Small intestine (tissue), 16 donors: ENCODE measurements at places on chromosomes 6 and 20. TPM values are rescaled to one million over a fixed set of nuclear protein-coding genes. Genes with fewer than 3 reads are reported as not detected.

ESF1 gene
- 9.2 TPM for polyA plus RNA-seq

DNA sequence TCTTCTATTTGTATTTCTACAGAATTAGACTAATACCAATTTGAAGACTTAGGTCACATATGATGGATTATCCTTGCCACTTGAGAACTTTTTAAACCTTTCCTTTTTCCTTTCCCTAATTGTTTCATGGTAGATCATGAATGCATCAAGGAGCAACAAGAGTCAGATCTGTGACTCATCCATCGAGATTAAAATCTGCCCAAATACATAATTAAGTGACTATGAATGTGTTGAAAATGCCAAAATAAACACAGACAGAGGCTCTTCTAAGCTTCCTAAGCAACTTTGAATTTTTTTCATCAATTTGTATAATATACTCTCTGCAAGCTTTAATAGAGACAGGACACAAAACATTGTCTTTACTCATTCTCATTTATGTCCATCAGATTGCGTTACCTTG is 23.5 kb upstream of the HTR1E start:
- H3K27me3 ChIP-seq = no peaks in the 10 kb centered on the region
- H3K36me3 ChIP-seq = no peaks in the 10 kb centered on the region
- DNase-seq = no peak
- no peak overlapping the region for H3K4me3 ChIP-seq
- no peak overlapping the region for H3K27ac ChIP-seq

- H3K36me3 ChIP-seq = no peaks in the 10 kb centered on the region
- no peaks in the 10 kb centered on the region for H3K4me1 ChIP-seq
- no peak overlapping the region for H3K4me3 ChIP-seq
- no peak overlapping the region for H3K27ac ChIP-seq
- no peaks in the 10 kb centered on the region for H3K27me3 ChIP-seq
Measured at GRCh38 chr6:69801225-69801624, 4.4 kb upstream of the LMBRD1 start.

HCK gene
- polyA plus RNA-seq = 10.1 TPM

PMEPA1 gene
- 12.0 TPM for polyA plus RNA-seq

GLP1R gene
- not detected for polyA plus RNA-seq

TRIM31 gene
- polyA plus RNA-seq = 5.2 TPM

GRCh38 chr6:48626421-48626820 is 515.4 kb upstream of the PTCHD4 start:
- H3K36me3 ChIP-seq = no peaks in the 10 kb centered on the region
- no peak overlapping the region for H3K4me3 ChIP-seq
- no peaks in the 10 kb centered on the region for H3K27me3 ChIP-seq

GRCh38 chr6:122681705-122682104 is 71.5 kb downstream of the PKIB start:
- no peaks in the 10 kb centered on the region for H3K4me1 ChIP-seq
- no peak overlapping the region for H3K4me3 ChIP-seq
- no peak overlapping the region for H3K27ac ChIP-seq
- no peaks in the 10 kb centered on the region for H3K36me3 ChIP-seq

DNA sequence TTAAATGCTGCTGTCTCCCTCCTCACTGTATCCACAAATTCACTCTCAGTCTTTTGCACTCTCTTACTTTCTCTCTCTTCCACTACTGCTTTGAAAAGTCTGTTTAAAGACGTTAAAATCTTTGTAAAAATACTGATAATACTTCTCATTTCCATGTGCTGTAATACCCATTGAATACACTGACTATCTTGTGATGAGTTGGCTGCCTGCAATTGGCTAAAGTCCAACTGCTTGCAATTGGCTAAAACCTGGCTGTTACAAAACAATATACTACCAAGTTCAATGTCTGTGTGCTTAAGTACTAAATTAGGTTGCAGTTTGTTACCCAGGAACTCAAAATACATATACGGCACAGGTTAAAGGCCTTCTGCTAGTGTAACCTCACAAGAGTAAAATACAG is 264.8 kb downstream of the THBS2 start:
- H3K36me3 ChIP-seq = no peaks in the 10 kb centered on the region
- no peaks in the 10 kb centered on the region for H3K27me3 ChIP-seq
- no peaks in the 10 kb centered on the region for H3K4me1 ChIP-seq
- H3K4me3 ChIP-seq = no peak overlapping the region

DNA sequence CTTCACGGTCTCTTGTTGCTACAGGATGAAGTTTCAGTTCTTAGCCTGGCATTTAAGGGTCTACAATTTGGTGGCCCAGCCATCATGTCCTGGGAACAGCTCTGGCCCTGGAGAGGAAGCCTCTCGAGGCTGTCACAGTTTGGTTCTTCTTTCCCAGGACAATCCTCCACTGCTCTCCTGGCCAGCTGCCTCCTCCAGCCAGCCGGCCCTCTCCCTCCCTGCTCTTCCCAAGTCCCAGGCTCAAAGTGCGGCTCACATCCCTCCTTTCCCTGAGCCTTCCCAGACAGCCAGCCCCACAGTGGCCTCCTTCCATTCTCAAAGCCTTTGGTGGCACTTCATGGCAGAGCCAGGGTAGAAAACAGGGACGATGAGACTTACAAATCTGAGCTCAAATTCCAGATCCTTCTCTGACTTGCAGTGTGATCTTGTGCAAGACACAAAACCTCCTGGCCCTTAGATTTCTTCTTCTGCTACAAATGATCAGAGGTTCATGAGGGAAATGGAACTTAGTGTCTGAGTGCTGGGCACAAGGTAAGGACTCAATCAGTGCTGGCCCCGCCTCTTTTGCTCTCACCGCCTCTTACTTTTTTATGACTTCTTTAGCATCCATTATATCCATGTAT is 223.8 kb upstream of the ECI2 start:
- H3K36me3 ChIP-seq = no peaks in the 10 kb centered on the region
- no peaks in the 10 kb centered on the region for H3K27me3 ChIP-seq
- no peak for DNase-seq
- no peak overlapping the region for H3K27ac ChIP-seq
- no peaks in the 10 kb centered on the region for H3K4me1 ChIP-seq

ZC3H12D gene
- 3.0 TPM for polyA plus RNA-seq

OR12D3 gene
- not detected for polyA plus RNA-seq

GRCh38 chr6:13846841-13847240 is 32.5 kb upstream of the MCUR1 start:
- peaks cover 2% of the 10 kb centered on the region for H3K36me3 ChIP-seq
- no peak for DNase-seq
- H3K27me3 ChIP-seq = no peaks in the 10 kb centered on the region
- H3K27ac ChIP-seq = no peak overlapping the region
- no peak overlapping the region for H3K4me3 ChIP-seq

GRCh38 chr20:57369596-57369995 is 18.5 kb downstream of the RAE1 start:
- H3K27ac ChIP-seq = no peak overlapping the region
- DNase-seq = no peak
- H3K36me3 ChIP-seq = peaks cover 55% of the 10 kb centered on the region
- no peaks in the 10 kb centered on the region for H3K27me3 ChIP-seq

GRCh38 chr20:54067606-54068174 is 2.7 kb downstream of the BCAS1 start:
- peak; percentile 95 for DNase-seq
- H3K36me3 ChIP-seq = peaks cover 2% of the 10 kb centered on the region
- H3K27ac ChIP-seq = peak overlapping the region; percentile 76
- peaks cover 3% of the 10 kb centered on the region for H3K4me1 ChIP-seq
- H3K27me3 ChIP-seq = no peaks in the 10 kb centered on the region

DNA sequence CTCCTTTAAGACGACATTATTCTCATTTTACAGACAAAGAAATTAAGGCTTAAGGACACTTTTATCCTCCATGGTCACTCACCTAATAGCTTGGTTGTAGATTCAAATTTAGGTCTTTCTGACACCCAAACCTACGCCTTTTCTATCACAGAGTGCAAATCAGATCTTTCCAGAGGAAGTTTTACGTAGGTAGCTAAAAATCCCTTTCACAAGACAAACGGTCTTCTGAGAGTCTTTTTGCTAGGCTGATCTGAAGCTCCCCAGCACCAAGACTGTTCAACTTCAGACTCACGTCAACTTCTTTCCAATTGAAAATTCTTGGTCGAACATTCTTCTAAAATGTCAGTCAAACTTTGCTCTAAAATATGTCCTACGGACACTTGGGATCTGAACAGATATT is 46.5 kb downstream of the BLOC1S5 start:
- H3K4me1 ChIP-seq = no peaks in the 10 kb centered on the region
- H3K27ac ChIP-seq = no peak overlapping the region
- DNase-seq = no peak
- H3K4me3 ChIP-seq = no peak overlapping the region

PLEKHG1 gene
- 6.6 TPM for polyA plus RNA-seq
